Mammary microvascular endothelial cell (primary cell): ENCODE measurements at places on chromosomes 2 and 18. TPM values are rescaled to one million over a fixed set of nuclear protein-coding genes. Genes with fewer than 3 reads are reported as not detected.

The POTEI gene
- total RNA-seq: 0.05 and 0.07 TPM in 2 replicates

The ACMSD gene
- total RNA-seq: not detected in 2 replicates

The OSBPL6 gene
- total RNA-seq: 1.1 and 5.3 TPM in 2 replicates

The ASPRV1 gene
- total RNA-seq: 0.10 and 0.20 TPM in 2 replicates

The TLX2 gene
- total RNA-seq: not detected in 2 replicates

The ALK gene
- total RNA-seq: not detected in 2 replicates

The ZNG1B gene
- total RNA-seq: 13.0 and 27.8 TPM in 2 replicates

The PLEK gene
- 0.05 TPM in 1 of 2 replicates, not detected in the other for total RNA-seq

The WNT6 gene
- total RNA-seq: not detected in 2 replicates

The CCL20 gene
- 4.6 and 6.5 TPM in 2 replicates for total RNA-seq

The STAM2 gene
- 17.7 and 20.3 TPM in 2 replicates for total RNA-seq

The SH3YL1 gene
- 9.6 and 11.1 TPM in 2 replicates for total RNA-seq

The G6PC2 gene
- not detected in 2 replicates for total RNA-seq

The RGPD3 gene
- total RNA-seq: 0.10 and 0.13 TPM in 2 replicates

The MAP4K3 gene
- total RNA-seq: 16.2 and 24.6 TPM in 2 replicates

The ELP2 gene
- 37.4 and 45.5 TPM in 2 replicates for total RNA-seq
